ENCODE measurements at places on chromosomes 2 and 18.

DNA sequence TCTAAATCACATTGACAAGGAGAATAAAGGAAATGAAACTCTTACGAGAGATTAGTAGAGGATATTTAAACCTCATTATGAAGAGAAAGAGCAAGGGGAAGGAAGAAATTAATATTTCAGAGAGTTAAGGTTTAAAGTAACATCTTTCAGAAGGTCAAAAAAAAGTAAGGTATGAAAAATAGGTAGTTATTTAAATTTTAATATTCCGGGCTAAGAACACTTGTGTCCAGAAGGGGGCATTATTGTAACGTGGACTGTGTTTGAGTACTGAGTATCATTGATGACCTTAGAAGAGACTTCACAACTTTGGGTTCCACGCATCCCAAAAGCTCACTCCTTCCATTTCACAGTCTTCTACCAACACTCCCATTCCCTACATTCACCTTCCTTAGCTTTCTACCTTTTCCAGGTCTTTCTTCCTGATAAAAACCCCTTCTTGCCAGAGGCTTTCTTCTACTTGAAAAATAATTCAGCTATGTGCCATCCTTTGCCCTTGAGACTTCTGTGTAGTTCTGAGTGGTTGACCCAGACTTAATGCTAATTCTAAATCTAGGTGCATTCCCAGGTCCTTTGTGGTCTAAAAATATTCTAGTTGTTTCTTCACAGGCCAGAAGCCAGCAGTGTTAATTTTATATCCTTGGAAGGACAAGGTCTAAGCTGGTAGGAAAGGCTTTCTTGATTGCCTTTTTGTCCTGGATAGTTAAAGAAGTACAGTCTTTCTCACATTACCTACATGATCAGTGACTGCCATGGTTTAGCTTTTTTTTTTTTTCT, 16.5 kb downstream of the DYNC1I2 start:
- DNase-seq = no peak

GRCh38 chr2:215354771-215355695, 43.2 kb downstream of the ATIC start:
- DNase-seq = no peak

DNA sequence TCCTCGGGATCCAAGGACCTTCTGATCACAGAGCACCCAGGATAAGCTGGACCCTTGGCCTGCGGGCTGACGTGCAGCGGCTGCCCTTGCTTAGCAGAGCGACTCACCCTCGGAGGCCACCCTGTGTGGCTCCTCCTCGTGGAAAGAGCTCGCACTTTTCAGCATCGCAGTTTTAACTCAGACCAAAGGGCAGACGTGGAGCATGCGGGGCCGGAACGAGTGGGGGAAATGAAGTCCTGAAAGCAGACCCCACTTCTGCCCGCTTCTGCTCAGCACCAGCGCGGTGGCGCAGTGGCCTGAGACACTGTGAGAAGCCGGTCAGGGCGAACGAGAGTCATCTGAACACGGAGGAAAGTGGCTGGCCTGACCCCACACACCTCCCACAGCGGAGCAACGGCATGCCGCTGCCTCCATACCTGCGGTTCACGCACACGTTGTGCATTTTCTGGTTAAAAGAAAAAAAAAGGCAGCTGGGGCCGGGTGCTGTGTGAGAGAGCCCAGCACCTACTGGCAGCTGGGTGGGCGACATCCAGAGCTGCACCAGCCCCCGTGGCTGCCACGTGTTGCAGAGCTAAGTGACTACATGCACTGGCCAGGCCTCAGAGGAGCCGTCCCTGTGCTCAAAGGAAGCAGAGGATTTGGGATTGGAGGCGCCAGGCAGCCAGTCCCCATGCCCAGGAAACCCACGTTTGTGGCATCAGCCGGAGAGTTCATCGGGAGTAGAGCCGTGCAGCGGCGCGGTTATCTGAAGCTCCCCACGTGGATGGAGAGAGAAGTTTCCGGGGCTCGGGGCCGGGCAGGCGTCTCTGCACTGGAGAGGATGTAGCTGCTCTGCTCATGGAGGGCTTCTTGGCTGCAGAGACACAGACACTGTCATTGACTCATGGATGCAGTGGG, 89.7 kb downstream of the USP40 start:
- DNase-seq = no peak

- no peak for DNase-seq
These were observed 316 bp downstream of the WDR12 start for GRCh38 chr2:202911203-202911511.

- no peak for DNase-seq
These were observed 17.1 kb downstream of the SPIRE1 start for GRCh38 chr18:12640881-12641200.

GRCh38 chr2:96305979-96306308, 598 bp upstream of the SNRNP200 start:
- DNase-seq = no peak

- no peak for DNase-seq
These were observed 189.4 kb downstream of the GPD2 start for GRCh38 chr2:156625360-156626170.

- DNase-seq = no peak
These were observed 188.8 kb downstream of the EN1 start for GRCh38 chr2:118658596-118659198.

- no peak for DNase-seq
These were observed 38.3 kb downstream of the MRPL33 start for GRCh38 chr2:27809761-27810241.

GRCh38 chr2:179745635-179746256, 115.7 kb downstream of the ZNF385B start:
- no peak for DNase-seq

- DNase-seq = no peak
These were observed 149.9 kb downstream of the ZNF236 start for GRCh38 chr18:76972241-76972640.

GRCh38 chr18:67935638-67936037, 419.1 kb upstream of the DSEL start:
- DNase-seq = no peak

- DNase-seq = no peak
These were observed 3.0 kb downstream of the LYG1 start for GRCh38 chr2:99297994-99298393.

GRCh38 chr2:218002845-218003180, at the start of gene TNS1:
TNS1 (minus strand) TSS chr2:218002995; CDS start chr2:218002872, 123 bp downstream.
- DNase-seq = no peak

DNA sequence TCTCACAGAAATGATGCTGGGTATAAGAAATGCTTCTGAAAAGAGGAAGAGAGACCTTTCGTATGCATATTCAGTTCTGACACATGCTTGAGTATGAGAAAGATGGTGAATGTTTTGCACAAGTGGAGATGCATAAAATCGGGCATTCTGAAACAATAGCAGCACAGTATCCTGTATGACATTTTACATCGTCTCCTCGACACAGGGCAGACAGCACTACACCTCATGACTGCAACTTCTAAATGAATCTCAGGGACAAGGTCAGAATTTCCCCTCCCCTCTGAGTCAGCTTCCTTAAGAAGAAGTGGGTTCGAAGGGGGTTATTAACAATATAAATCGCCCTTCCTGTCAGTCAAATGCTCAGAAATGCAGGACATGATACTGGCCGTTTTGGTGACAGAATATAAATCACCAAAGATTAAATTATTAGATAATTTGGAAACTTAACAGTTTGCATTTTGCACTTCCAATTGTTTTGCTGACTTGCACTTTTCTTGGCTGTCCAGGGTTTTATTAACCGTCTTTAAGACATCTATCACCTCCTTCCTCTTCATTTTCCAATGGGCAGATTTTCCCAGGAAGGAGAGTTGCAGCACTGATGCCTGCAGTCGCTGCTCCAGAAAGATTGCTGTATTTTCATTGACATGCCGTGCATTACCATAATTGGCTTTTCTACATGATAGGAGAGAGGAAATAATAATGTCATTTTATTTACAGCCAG, 57.2 kb downstream of the TSHZ1 start:
- no peak for DNase-seq

DNA sequence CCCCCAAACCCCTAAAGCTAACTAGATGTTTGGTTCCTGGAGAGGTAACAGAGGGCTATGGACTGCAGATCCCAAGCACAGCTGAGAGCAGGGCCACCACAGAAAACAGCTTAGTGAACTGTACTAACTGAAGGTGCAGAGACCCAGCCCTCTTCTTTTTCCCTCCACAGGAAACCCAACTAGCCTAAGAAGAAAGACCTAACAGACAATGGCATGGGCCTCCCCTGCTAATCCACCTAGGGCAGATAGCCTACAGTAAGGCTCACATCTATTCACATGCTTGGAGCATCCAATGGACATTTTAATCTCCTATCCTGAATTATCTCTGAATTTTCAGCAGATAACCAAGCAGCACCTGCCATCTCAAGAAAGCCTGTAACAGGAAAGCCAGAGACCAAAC, 8.8 kb upstream of the FECH start:
- no peak for DNase-seq

DNA sequence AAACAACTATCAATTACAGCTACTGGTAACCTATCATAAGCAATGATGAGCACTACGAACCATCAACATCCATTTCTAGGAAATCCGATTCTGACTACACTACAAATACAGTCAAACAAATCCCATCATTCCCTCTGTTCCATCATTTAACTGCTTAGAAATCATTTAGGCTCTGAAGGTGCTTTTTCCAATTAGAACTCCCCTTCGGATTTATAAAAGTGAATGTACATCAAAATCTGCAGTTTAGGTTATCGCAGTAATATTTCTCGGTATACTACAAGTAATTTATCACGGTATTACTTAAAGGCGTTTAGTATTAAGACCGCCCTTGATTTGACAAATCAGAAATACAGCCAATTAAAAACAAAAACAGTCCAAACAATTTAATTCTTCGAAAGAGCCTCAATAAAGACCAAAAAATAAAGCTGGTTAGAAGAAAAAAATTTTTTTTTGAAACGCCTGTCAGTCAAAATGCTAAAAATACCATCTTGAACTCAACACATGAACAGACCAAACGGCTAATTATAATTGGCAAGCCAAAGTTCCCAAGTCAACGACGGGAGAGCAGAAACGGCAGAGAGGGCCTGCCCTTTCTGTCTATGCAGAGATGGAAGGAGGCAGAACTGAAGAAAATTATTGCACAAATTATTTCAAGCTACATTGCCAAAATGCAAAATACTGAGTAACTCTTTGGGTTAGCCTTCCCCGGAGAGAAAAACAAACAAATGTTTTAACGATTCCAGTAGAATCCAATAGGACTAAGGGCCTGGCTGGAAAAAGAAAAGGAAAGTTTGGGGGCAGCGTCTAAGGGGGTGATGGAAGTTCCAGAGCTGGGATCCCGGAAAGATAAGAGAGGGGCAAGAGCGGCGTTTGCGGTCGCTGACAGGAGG, 1.2 kb downstream of the VPS54 start:
- no peak for DNase-seq

- no peak for DNase-seq
These were observed 106.8 kb upstream of the ZFP36L2 start for GRCh38 chr2:43333101-43333655.

- DNase-seq = no peak
These were observed 167.9 kb downstream of the CBLN2 start for GRCh38 chr18:72376256-72376655.

DNA sequence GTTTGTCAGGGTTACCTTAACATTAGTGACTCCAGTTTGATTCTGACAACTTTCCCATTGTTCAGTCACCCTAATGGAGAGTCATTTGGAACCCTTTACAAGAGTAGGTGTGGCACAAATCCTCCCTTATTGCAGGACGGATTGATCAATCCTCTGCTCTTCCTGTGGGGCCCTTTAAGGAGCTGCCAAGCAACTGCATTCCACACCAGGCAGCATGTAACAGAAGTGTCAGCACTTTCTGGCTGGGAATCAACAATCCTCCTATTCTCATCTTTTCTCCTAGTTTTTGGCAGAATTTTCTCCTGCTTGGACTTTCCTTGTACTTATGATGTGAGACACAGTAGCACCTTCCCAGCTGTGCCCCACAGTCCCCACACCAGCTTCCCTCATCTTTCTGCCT, 177.8 kb downstream of the ST6GAL2 start:
- no peak for DNase-seq

DNA sequence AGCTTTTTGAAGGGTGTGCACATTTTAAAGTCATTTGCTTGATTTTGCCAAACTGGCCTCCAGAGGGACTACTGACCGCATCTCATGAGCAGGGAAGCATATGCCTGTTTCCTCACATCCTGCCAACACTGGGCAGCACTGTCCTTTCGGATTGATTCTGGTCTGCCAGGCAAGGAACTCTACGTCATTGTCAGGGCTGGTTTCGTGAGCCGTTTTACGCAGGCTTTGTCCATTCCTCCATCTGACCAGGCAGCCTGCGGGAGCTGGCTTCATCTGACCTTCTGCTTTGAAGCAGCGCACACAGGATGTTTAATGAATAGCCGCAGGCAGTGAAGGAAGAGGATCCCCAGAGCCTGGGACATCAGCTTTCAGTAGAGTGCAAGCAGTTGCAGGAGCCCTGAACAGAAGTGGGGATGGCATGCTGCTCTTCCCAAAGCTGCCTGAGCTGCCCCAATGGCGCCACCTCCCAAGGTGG, 46.3 kb upstream of the SEMA4C start:
- no peak for DNase-seq

DNA sequence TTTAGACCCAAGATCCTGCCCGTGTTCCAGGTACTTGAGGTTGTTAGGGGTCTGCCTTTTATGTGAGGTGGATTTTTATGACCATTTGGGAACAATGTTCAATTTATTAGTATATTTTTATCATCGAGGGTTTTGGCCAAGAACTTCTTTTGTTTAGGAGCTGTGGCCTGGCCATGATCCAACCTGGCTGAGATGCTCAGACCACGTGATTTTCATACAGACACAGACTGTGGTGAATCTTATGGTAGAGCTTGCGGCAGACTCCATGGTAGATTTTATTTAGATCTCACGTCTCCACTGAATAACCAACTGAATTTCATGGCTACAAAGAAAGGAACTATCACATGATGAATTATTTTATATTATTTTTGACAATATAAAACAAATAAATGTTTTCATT, 405.5 kb upstream of the VWC2L start:
- no peak for DNase-seq

GRCh38 chr2:224532441-224532840, 52.7 kb downstream of the CUL3 start:
- DNase-seq = no peak

All from NCI-H1930 (cell line).